ENCODE measurements at places on chromosomes 1 and 21.

GRCh38 chr1:90731382-90732050 is 14.4 kb upstream of the BARHL2 start:
- no peak overlapping the region for H3K27ac ChIP-seq
- DNase-seq, result no peak
- H3K4me3 ChIP-seq, result no peak overlapping the region
- H3K27me3 ChIP-seq, result peaks cover 87% of the 10 kb centered on the region
- H3K36me3 ChIP-seq, result peaks cover 7% of the 10 kb centered on the region

GRCh38 chr1:74592580-74593355 is 80.4 kb upstream of the LRRC53 start:
- H3K4me3 ChIP-seq, result no peak overlapping the region
- H3K27ac ChIP-seq, result no peak overlapping the region
- H3K36me3 ChIP-seq, result no peaks in the 10 kb centered on the region
- H3K4me1 ChIP-seq, result no peaks in the 10 kb centered on the region
- peaks cover 14% of the 10 kb centered on the region for H3K27me3 ChIP-seq
- no peak for DNase-seq

DNA sequence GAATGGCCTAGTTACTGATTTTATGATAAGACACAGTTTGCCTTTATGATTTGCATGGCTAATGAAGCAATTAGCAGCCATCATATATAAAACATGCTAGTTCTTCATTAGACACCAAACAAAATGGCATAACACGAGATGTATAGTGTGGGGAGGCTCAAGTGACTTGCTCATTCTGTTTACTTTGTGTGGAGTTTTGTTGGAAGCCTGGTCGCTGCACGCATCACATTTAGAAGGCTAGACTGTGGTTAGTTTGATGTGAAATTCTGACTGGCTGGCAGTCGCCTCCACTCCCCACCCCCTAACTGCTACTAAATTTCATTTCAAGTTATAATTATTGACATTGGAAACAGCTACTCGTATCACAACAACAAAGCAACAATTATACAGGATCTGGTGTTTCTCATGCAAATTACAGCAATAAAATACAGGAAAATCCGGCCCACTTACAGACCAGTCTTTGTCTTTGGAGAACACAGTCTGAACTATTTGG is 356.1 kb downstream of the LMO4 start:
- peaks cover 2% of the 10 kb centered on the region for H3K4me1 ChIP-seq
- H3K27ac ChIP-seq, result peak overlapping the region; percentile 54
- H3K4me3 ChIP-seq, result peak overlapping the region; percentile 51
- DNase-seq, result no peak

DNA sequence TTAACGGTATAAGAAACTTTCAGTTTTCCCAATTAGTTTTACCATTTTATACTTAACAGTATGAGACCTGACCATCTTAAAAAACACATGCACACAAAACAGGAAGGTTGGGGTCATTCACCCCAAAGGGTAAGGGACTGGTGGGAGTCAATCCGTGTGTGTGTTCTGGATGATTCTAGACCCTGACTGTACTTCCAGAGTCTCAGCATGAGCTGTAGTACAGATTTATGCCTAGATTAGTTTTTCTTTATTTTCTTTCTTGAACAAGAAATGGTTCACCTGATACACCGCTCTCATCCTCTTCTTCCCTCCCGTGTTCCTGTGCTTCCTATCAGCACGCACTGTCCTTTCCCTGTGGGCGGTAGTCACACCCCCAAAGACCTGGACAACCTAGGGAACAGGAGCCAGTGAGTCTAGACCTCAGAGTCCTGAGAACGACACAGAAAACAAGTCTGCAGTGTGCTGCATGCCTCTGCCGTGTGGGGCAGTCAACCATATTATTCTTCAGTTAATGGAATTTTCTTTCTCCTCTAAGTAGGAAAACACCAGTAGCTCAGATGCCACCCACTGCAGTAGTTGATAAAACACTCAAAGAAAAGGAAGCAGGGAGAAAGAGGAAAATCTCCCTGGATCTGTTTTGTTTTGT is 38.9 kb upstream of the MRPS6 start:
- no peak for DNase-seq
- peaks cover 4% of the 10 kb centered on the region for H3K4me1 ChIP-seq
- H3K36me3 ChIP-seq, result no peaks in the 10 kb centered on the region
- H3K4me3 ChIP-seq, result no peak overlapping the region

All from T-helper 17 cell (primary cell).